ENCODE measurements at places on chromosomes 4 and X.
A peak's percentile ranks its signal among the peaks of the same experiment; 100 is the strongest.

GRCh38 chr4:127993151-127993550, 27.9 kb downstream of the ABHD18 start:
- no peak for DNase-seq

- peak; percentile 6 for DNase-seq
Measured at GRCh38 chr4:136742333-136742732, 790.0 kb downstream of the PCDH18 start.

GRCh38 chr4:2348786-2349185, 69.7 kb downstream of the ZFYVE28 start:
- no peak for DNase-seq

DNA sequence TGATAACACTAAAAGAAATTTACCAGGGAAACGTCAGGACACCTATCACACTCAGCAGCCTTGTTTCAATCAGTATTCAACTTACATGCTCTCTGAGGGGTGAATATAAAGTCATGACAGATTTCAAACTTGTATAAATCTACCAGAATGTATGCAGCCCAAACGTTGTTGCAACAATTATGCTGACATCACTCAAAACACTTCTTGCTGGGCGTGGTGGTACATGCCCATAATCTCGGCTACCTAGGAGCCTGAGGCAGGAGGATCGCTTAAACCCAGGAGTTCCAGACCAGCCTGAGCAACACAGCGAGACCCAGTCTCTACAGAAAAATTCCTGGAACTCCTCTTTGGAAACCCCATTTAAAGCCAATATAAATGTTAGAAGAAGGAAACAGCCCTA, 266.6 kb upstream of the GPC4 start:
- no peak for DNase-seq

DNA sequence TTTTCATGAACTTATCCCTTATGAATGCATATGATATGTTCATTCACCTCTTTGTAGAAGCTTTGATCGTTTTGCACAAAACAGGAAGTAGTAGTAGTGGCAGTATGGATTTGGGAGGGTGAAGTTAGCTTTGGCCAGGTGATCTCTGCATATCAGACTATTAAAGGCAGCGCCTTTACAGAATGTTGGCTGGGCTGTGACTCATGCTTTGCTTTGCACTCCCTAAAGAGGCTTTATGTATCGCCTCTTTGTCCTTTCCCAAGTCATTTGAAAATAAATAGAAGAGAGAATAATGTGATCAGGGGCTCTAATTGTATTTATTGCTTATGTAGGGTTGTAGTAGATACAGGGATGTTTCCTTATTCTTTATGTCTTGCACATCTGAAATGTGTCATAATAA, 50.4 kb downstream of the SHROOM3 start:
- DNase-seq, result peak; percentile 84

DNA sequence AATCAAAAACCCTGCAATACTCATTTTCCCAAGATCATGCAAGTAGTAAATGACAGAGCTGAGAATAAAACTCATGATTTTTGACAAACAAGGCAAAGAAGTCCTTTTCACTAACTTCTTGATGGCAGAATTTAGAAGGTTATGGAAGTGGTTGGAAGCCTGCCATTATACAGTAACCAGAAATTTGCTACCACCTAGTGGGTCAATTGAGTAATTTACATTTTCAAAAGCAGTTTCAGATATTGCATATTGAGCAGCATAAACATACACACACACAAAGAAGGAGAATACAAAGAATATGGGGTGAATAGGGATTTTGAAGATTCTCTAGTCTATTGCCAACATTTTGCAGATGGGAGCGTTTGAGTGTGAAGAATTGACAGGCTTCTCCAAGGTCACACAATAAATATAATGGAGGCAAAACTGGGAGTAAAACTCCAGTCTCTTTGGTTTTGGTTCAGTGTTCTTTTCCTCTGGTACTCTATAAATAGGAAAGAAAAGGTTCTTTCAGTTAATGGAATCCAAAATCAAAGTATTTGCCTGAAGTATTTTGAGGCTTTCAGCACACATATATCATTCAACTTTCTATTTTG, 70.2 kb downstream of the GC start:
- DNase-seq, result peak; percentile 35

DNA sequence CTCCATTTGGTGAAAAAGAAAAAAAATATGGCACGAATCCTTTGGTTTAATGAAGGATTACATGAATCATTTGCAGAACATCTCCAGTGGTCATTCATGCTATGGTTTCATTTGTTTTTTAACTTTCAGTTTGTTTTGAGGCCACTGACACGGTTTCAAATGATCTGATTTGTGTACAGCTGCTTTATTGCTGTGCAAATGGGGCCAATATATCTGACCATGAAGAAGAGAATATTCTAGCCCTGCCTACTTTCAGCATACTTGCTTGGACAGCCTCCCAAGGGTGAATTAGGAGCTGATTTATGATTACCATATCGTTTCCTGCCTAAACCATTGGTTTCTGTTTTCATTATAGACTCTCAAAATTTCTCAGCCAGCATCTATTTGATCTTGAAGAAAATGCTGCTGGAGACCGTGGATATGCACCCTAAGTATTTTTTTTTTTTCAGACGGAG, 30.7 kb downstream of the SPARCL1 start:
- no peak for DNase-seq

GRCh38 chr4:27398631-27399310, 538.1 kb downstream of the STIM2 start:
- DNase-seq, result no peak

DNA sequence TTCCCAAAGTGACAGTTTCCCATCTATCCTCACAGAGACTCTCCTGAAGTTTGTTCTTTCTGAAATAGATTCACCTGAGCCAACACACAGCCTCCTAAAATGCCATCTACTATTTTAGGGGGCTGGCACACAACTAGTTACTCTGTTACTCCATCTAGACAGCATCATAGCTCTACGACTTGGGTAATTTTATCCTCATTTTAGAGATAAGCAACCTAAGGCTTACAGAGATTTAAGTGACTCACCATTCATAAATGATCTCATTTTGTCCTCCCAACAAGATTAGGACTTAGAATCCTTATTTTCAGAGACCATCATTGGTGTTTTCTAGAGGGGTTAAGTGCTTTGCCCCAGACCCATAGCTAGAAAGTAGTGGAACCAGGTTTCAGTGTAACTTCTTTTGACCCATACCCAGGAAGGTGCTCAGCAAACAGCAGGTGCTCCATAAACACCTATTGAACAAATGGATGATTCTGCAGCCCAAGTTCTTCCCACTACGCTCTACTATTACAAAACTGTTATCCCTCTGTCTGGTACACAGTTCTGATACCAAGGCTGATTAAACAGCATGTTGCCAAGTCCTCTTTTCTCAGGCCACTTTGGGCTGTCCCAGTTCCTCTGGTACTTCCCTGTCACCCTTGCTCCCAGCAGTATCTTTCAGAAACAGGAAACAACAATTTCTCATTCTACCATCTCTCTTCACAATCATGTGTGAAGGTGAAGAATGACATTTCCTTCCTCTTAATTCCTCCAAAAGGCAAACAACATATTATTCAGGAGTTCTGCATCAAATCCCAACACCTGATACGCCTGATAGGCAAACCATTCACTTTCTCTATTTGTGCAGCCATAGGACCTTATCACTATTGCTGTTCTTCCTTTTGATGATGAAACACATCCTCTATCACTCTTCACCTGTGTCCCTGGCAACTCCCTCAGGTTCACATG, 304.7 kb upstream of the TAPT1 start:
- DNase-seq, result no peak

GRCh38 chrX:153693216-153694086, 5.7 kb downstream of the SLC6A8 start:
- DNase-seq, result no peak

DNA sequence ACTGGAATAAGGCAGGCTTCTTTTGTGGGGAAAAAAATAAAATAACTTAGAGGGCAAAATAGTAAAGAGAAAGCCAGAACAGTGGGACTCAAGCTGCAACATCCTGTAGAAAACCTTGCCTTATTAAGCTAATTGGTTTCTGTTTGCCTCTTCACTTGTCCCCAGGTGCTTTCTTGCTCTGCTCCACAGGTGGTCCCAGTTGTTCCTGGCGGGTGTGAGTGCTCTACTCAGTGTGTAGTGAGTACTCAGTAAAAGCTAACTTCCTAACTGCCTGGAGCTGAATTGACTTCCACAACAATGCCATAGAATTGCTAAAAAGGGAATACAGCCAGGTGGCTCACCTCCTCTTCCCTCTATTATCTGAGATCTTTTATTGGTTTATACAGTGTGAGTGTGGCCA, 930.2 kb downstream of the C4orf33 start:
- no peak for DNase-seq

DNA sequence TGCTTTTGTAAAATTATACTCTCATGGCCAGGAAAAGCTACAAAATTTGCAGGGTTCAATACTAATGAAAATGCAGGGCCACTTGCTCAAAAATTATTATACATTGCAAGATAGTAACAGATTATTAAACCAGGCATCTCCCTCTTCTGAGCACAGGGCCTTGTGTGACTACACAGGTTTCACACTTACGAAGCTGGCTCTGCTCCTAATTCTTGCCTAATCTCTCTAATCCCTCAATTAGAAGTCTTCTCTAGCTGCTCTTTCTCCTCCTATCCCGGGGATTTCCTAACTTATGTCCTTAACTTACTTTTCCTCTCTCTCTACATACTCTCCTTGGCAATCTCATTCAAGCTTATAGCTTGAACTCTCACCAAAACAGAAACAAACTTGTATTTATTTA, 168.3 kb downstream of the AREG start:
- DNase-seq, result no peak

DNA sequence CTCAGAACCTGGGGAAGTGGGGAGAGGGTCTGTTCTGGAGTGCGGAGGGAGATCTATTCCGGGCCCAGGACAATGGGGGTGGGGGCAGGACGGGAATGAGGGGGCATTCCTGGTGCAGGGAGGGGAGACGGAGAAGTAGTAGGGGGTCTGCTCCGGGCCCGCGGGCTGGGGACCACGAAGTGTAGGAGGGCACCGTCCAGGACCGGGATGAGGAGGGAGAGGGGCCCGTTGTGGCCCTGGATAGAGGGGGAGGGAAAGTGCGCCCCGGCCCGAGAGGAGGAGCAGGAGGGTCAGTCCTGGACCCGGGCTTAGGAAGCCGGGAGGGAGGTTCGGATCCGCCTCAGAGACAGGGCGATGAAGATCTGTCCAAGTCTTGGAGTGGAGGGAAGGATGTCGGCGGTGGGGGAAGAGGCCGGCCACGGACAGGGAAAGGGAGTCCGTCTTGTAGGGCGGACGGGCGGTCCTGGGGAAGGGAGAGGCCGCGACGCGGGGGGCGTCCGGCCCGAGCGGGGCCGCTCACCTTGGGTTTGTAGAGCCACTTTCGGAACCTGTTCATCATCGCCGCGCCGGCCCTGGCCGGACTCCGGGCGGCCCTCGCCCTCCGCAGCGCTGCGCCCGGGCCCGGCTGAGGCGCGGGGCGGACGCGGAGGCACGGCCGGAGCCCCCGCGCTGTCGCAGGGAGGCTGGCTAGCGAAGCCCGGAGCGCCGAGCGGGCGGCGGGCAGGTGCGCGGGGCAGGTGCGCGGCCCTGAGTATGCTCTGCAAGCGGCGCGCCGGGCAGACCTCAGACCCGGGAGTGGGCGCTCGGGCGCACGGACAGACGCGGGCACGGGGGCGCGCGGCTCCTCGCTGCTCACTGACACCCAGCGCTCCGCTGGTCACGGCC, at the start of gene ZFYVE28:
ZFYVE28 (minus strand) TSS at position 881 of the 885 bp plus-strand sequence; CDS start at position 559, 322 bp downstream.
- no peak for DNase-seq

DNA sequence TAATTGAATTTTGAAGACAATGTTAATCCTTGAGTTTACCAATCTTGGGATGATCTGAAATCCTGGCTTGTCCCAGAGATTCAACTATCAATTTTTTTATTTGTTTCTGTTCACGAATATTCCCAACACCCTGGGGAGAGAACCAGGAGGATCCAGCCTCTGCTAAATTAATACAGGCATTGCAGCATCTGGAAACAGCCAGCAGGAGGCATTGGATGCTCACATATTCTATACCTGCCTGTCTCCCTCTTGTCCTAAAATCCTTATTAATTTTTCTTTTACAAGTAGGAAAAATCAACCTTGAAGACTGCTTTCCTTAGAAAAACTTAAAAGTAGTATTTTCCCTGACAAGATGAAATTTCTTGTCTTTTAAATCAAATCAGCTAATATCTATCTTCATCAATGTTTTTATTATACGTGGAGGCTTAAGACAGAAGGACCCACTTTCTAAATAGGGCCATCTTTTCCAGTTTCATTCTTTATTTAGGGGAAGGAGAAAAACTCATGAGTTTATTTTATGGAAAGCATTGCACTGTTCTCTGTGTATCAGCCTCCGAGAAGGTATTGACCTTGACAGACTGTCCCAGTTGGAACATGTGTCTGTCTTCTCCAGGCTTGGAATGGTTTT, 102.4 kb downstream of the CLNK start:
- peak; percentile 25 for DNase-seq

- DNase-seq, result no peak
Measured at GRCh38 chr4:142540483-142540804, 305.7 kb downstream of the INPP4B start.

GRCh38 chrX:499870-500364, 113.2 kb upstream of the PPP2R3B start:
- DNase-seq, result no peak

DNA sequence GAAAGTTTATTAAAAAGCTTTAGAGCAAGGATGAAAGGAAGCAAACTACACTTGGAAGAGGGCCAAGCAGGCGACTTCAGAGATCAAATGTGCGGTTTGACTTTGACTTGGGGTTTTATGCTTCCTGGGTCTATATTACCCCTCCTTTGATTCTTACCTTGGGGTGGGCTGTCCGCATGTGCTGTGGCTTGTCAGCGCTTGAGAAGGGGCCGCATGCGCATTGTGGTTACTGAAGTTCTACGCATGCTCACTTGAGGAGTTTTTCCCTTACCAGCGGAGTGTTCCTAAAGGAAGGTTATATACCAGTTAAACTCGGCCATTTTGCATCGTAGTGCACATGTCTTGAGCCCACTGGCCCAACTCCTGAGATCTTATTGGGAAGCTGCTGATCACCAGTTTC, 9.9 kb downstream of the ZNF157 start:
- no peak for DNase-seq

DNA sequence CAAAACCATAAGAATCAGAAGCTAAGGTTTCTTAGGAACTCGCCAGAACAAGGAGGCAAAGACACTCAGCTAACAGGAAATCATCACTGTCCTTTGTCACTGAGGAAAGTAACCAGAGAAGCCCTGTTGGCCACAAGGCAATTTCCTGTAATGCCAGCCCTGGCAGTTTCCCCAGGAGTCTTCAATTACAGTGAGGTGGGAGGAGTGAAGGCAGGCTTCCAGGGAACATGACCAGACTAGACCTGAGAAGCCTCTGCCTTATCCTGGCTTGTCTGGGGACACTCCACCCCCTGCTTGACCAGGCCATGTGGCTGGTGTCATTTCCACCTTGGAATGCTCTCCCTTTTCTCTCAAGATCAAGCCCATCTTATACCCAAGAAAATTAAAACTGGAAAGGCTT, 125.3 kb downstream of the COL4A6 start:
- DNase-seq, result peak; percentile 22

DNA sequence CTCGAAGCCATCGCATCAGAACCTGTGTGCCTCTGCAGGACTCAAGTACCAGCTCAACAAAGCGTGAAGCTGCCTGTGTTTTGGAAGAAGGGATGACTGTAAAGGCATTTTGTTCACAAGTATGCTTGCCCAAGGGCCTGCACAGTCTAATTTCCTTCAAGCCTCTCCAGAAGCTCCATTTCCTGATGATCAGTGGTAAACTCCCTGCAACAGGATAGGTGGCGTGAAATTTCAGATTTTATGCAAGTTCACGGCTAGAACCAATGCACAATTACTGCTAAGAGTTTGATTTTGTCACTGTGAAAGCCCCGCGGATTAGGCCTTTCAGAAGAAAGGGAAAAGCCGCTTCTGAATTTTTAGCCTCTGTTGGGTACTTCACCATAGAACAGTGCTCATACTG, 89.2 kb upstream of the TAPT1 start:
- no peak for DNase-seq

GRCh38 chr4:94897023-94897422, 139.3 kb downstream of the BMPR1B start:
- DNase-seq, result no peak
